NCI-H524 treated with DMSO at 0.1 percent for 48 hours (cell line): ENCODE measurements at places on chromosomes 5 and 9.

- no peak for DNase-seq
Observed at GRCh38 chr5:150647275-150648251, 7.1 kb downstream of the SYNPO start.

- peak; percentile 91 for DNase-seq
Observed at GRCh38 chr9:128818099-128818838, at the start of gene ENDOG. ENDOG (plus strand) TSS chr9:128818500; CDS start chr9:128818685, 185 bp downstream.

GRCh38 chr5:71949772-71950171 lies 157.5 kb upstream of the MAP1B start:
- DNase-seq, result no peak

DNA sequence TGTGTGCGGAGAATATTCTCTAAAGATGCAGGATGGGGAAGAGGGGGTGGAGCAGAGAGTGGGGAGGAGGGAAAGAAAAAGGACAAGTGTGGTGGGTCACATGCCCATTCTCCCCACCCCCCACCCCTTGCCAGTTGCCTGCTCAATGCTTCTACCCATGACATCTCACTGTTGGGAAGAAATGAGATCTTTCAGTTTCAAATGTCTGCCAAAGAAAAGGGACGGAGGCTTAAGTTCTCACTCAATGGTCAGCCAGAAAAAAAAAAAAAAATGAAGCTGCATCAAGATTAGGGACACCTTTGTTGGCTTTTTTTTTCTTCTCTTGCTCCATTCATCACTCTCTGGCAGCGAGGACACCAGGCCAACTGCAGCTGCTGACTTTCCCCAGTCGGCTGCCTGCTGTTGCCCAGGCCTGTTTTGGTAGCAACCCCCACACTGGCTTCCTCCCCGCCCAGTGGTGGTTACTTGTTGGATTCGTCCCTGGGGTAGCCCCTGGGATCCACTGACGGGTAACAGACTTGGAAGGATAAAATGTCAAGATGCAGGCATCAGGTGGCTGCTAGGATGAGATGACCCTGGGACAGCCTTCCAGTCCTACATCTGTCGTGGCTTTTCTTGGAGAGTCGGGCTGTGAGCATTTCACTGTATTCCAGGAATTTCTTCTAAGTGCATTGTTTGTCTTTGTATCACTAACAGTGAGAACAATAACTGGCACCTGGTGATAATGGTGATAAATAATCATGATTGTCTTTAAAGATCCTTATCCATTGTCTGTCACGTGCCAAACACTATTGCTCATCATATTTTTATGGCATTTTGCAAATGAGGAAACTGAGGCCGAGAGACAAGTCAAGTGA lies 9.1 kb downstream of the WWC1 start:
- DNase-seq, result no peak

GRCh38 chr5:167156446-167156845 lies 1135.0 kb upstream of the WWC1 start:
- no peak for DNase-seq

GRCh38 chr5:145483212-145483611 lies 351.9 kb downstream of the PRELID2 start:
- DNase-seq, result no peak

DNA sequence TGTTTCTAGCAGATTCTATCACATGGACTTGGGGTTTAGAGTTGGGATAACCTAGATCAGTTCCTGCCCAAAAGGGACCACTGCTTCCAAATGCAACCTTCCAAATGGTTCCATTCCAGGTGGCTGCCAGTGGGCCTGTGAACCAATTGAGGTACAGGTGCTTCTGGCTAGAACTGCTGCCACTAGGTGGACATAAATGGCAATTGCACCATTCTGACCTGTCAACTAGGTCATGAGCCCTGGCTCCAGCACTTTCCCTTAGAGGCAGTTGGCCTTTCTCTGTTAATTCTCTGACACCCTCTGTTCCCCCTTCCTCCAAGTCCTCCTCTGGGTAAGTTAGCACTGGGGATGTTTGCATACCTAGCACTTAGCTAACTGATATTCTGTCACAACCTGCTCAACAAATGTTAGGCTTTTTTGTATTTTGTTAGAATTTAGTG lies 16.6 kb upstream of the HEMGN start:
- DNase-seq, result peak; percentile 49

DNA sequence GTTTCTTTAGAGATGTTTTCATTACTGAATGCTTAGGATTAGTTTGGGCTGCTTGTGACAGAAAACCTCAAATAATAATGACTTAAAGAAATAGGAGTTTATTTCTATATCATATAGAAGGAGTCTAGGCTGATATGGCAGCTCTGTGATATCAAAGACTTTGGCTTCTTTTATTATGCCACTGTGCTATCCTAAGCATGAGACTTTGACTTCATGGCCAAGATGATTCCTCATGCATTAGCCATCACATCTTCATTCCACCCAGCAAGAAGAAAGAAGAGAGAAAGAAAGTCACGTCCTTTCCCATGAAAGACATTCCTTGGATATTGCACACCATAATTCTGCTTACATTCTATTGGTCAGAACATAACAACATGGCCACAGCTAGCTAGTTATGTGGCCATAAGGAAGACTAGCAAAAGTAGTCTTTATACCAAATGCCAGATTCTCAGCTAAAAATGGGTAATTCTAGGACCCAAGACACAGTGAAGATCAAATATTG lies 76.2 kb downstream of the DAPK1 start:
- no peak for DNase-seq

DNA sequence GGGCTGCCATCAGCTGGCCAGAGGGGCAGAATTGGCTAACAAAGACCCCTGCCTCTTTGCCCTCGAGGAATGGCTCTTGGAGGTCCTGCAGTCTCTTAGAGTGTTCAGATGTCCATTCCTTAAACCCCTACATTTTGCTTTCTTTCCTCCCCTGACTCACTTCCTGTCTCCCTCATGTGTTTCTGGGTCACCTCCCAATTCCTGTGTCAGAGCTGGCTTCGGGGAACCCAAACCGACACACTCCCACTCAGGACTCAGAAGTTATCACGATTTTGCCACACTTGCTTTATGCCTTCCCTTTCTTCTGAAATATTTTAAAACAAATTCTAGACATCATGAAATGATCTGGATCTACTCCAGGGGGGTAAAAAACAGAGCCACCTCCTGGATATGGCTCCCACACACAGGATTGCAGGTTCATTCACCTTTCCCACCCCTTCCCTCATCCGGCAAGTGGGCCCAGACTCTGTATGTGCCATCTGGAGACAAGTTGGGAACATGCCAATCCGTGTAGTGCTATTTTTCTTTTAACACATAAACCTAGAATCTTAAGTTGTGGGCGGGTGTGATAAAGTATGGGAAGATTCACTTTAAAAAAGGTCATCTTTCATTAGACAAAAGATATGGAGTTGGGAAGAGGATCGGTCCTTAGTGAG lies 145.7 kb downstream of the NXNL2 start:
- no peak for DNase-seq

- DNase-seq, result no peak
Observed at GRCh38 chr9:86983620-86984259, 36.4 kb upstream of the GAS1 start.

- DNase-seq, result no peak
Observed at GRCh38 chr9:135521608-135522095, 412 bp downstream of the LCN1 start.

- no peak for DNase-seq
Observed at GRCh38 chr5:138033386-138033808, 518 bp upstream of the FAM13B start.

GRCh38 chr9:123669346-123669745 lies 260.6 kb downstream of the DENND1A start:
- DNase-seq, result peak; percentile 69

GRCh38 chr9:70924895-70925547 lies 196.4 kb downstream of the TRPM3 start:
- DNase-seq, result peak; percentile 38

DNA sequence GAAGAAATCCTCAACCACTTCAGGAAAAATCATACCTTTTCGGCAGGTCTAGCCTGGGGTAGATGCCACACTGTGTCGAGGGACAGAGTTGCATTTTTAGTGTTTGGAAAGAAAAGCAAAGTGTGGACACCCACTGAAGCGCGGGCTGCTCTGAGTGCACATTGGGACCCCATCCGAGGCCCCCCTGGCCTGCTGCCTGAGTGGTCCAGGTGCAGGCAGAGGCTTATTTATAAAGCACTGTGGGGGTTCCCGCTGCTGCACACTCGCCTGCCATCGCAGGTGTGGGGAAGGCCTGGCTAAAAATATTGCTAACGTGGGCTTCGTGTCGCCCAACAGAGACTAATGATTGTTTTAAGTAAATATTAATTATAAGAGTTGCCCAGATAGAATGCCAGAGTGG lies 119.4 kb downstream of the CRB2 start:
- DNase-seq, result no peak

- DNase-seq, result no peak
Observed at GRCh38 chr5:42715785-42716184, 40.8 kb upstream of the CCDC152 start.

DNA sequence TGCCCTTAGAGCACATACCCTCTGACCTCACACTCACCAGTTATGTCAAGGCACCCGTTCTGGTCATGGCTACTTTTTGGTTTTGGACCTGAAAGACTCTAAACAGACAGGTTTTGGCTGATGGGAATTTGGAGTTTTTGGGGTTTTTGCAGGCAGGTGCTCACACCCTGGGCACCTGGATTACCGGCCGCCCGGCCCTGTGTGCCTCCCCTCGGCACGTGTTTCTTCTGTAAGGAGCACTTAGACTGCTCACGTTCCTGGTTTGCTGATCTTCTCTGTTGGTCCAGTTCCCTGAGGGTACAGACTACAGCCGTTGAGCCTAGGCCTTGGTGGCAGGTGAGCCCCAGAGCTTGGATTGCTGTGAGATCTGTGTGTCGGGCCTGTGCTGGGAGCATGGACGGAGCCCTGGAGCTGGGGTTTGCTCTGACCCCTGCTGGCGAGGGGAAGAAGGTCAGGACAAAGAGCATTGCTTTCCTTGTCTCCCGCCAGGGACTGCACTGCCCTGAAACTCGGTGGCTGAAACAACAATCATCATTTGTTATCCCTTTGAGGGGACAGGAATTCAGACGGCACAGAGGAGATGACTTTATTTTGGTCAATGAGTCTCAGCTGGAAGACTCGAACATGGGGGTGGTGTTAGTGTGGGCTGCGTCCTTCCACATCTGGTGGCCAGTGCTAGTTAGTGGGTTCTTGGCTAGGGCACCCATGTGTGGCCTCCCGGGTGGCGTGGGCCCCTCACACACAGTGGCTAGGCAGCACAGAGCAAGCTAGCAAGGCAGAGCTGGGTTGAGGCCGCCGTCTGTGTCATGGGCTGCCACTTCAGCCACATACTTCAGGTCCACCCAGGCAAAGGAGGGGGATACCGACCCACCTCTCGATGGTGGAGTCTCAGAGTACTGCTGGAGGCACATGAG lies 76.4 kb downstream of the EHMT1 start:
- no peak for DNase-seq

DNA sequence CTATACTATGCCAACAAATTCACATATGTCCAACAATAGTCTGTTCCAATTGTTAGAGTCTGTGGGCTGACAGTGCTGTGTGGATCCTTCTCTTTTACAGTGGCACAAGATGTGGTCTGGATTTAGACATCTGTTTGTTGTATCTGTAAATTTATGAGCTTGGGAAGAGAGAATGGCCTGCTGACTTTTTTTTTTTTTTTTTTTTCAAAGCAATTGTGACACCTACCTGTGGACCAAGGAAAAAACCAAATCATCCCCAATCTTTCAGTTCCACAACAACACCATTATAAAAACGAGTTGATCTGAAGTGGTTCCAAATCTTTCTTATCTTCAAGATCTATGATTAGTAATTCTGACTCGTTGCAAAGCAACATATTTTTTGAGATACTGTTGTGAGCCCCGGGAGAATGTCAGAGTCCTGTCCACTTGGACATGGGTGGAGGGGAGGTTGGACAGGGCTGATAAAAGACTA lies 4.9 kb downstream of the IRX2 start:
- DNase-seq, result no peak

GRCh38 chr5:72147569-72147968 lies 40.3 kb downstream of the MAP1B start:
- no peak for DNase-seq

- no peak for DNase-seq
Observed at GRCh38 chr9:73824671-73825070, 672.5 kb upstream of the RORB start.

GRCh38 chr5:20434786-20435185 lies 446.8 kb upstream of the CDH18 start:
- no peak for DNase-seq

DNA sequence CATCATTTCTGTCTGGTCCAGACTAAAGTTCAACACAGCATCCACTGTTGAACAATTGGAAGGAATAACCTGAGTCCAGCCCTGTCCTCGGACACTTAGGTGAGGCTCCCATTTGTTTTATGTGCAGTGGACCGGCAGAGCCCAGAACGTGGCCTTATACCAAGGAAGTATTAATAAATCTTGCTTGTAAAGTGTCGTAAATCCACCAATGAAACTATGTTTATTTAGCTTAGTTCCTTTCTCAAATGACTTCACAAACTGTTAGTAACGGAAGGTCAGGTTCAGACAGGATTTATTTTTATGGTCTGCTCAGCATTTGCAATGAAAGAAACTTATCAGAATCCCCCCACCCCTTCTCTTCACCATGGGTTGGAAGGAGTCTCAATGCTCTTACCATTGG lies 149.5 kb downstream of the PCSK1 start:
- no peak for DNase-seq

GRCh38 chr5:77204967-77205366 lies 5.5 kb upstream of the PDE8B start:
- no peak for DNase-seq

DNA sequence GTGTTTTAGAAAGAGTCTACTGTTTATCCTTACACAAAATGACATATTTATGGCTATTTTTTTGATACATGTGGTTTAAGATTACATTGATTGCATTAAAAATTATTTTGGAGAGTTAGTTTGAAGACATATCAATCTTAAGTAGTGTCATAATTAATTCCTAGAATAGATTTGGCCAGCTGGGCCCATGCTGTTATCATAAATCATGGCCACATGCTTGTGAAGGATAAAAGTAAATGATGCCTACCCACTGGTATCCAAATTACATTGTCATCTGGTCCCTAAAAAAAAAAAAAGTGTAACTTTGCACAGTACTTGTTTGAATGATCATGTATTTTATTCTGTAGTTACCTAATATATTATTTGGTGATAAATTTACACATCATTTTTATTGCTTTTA lies 96.9 kb downstream of the PARP8 start:
- DNase-seq, result peak; percentile 53

GRCh38 chr9:5633243-5633642 lies 4.3 kb downstream of the RIC1 start:
- DNase-seq, result no peak

DNA sequence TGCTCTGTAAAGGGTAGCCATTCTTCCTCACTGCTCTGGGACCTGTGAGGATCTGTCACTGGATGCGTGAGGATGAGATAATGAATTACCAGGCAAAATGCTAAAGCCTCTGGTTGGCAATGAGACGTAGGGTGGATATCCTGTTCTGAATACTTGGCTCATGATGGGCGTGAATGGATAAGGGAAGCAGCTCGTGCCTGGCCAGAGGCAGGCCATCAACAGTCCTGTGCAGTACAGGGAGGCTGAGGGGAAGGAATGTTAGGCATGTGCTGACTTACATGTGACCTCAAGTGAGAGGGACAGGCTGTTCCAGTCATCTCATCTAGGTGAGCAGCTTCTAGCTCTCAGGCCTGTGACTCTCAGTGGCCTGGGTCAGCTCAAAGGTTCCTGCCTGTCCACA lies 172.8 kb downstream of the CARTPT start:
- no peak for DNase-seq

- no peak for DNase-seq
Observed at GRCh38 chr5:34672196-34672595, 16.1 kb downstream of the RAI14 start.

- no peak for DNase-seq
Observed at GRCh38 chr9:99216073-99216472, 5.7 kb downstream of the ALG2 start.
